Progenitor cell of endocrine pancreas (in vitro differentiated cells): ENCODE measurements at places on chromosomes 1 and 21. TPM values are rescaled to one million over a fixed set of nuclear protein-coding genes. Genes with fewer than 3 reads are reported as not detected.

DNA sequence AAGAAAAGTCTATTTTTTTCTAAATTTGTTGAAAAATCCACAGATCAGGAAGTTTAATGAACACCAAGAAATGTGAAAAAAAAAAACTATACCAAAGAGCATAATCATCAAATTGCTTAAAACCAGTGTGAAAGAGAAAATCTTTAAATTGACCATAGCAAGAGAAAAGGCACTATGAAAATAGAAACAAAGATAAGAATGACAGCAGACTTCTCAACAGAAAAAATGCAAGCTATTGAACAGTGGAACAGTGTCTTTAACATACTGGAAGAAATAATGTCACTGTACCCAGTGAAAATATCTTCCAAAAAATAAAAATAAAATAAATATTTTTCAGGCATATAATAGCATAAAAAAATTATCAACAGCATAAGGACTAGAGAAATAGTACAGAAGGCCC is 243.0 kb upstream of the GJB5 start:
- peaks cover 4% of the 10 kb centered on the region for H3K27me3 ChIP-seq
- H3K36me3 ChIP-seq = peaks cover 1% of the 10 kb centered on the region
- no peaks in the 10 kb centered on the region for H3K4me1 ChIP-seq
- H3K27ac ChIP-seq = no peak overlapping the region
- DNase-seq = no peak
- H3K4me3 ChIP-seq = no peak overlapping the region

GRCh38 chr1:84348759-84349158 is 47.3 kb downstream of the SAMD13 start:
- H3K27me3 ChIP-seq = no peaks in the 10 kb centered on the region
- H3K4me1 ChIP-seq = peaks cover 5% of the 10 kb centered on the region
- H3K36me3 ChIP-seq = peaks cover 21% of the 10 kb centered on the region
- H3K27ac ChIP-seq = no peak overlapping the region
- DNase-seq = no peak

- no peaks in the 10 kb centered on the region for H3K4me1 ChIP-seq
- H3K27me3 ChIP-seq = peaks cover 57% of the 10 kb centered on the region
- H3K36me3 ChIP-seq = no peaks in the 10 kb centered on the region
Observed at GRCh38 chr1:46442317-46443161, 47.1 kb upstream of the DMBX1 start.

The MYCBP gene
- total RNA-seq = 25.6 and 28.3 TPM in 2 replicates

The KRTAP11-1 gene
- total RNA-seq = not detected in 2 replicates

GRCh38 chr1:77899647-77900320 is 11.4 kb downstream of the NEXN start:
- H3K27me3 ChIP-seq = no peaks in the 10 kb centered on the region
- no peak for DNase-seq
- H3K4me1 ChIP-seq = peaks cover 1% of the 10 kb centered on the region

- no peak overlapping the region for H3K4me3 ChIP-seq
- H3K27ac ChIP-seq = no peak overlapping the region
- no peak for DNase-seq
- peaks cover 40% of the 10 kb centered on the region for H3K4me1 ChIP-seq
- H3K27me3 ChIP-seq = no peaks in the 10 kb centered on the region
- H3K36me3 ChIP-seq = no peaks in the 10 kb centered on the region
Observed at GRCh38 chr1:201732351-201732750, 96.6 kb upstream of the IPO9 start.

GRCh38 chr1:117339866-117340700 is 27.2 kb upstream of the MAN1A2 start:
- H3K36me3 ChIP-seq = no peaks in the 10 kb centered on the region
- H3K4me1 ChIP-seq = peaks cover 20% of the 10 kb centered on the region
- DNase-seq = no peak
- peak overlapping the region; percentile 94 for H3K27ac ChIP-seq
